ENCODE measurements at places on chromosomes 2 and 18.

DNA sequence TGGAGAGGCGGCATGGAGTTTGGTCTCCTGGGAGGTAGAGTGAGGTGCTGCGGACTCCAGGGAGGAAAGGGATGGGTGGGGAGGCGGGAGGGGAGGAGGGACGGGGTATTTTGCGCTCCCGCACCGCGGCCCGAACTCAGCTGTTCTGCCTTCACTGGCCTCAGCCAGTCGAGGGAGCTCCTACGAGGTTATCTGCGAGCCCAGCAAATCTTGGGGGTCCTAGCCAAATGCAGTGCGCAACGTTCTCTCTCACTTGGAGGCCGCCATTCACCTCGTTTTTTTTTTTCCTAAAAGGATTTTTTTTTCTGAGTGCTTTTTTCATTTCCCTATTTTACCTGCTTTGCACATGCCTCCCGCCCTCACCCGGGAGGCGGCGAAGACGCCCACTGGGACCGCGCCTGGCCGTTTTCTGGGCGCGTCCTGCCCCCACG, 877 bp upstream of the BCL2L11 start:
- DNase-seq, result no peak

- no peak for DNase-seq
Observed at GRCh38 chr18:45976974-45977373, 9.8 kb upstream of the EPG5 start.

DNA sequence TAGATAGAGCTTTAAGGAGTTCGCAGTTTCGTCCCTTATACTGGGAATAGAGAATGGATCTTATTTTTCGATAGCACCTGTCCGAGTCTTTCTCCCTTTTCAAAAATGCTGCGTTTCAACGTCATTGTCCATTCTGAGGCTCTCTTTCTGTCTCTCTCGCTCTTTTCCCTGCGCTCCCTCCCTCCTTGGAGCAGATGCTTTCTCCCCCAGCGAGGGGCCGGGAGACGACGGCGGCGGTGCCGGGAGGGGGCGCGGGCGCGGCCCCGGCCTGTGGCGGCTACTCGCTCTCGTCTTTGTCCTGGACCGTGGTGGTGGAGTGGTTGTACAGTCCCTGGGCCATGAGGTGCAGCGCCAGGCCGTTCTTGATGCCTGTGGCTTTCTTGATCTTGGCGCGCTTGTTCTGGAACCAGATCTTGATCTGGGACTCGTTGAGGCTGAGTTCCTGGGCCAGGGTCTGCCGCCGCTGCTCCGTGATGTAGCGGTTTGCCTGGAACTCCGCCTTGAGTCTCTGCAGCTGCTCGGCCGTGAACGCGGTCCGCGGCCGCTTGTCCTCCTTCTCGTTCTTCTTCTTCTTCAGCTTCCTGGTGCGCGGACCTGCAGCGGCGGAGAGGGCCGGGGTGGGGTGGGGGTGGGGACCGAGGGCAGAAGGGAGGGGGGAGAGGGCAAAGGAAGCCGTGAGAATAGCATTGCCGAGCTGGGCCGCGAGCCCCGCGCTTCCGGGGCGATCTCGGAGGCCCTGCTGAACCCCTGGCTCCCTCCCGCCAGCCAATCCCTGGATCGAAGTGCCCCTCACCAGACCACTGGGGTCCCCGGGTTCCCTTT, 4.6 kb downstream of the EN1 start:
- no peak for DNase-seq

DNA sequence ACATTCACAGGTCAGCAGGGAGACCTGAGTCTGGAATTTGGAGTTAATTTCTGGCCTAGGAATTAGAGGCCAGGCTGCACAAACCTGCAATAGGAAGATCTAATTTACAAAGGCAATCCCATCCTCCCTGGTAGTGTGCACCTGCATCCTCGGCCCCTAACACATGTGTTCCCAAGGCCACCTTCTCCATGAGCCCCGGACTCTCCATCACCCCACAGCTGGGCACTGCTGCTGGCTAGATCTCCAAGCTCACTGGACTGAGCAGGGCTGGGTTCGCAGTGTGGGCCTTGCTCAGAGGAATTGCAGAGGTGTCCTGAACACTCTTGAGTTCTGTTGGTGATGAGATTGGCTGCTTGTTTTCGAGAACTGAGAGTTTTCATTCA, 162.6 kb upstream of the TWIST2 start:
- DNase-seq, result no peak

Measured in GM18507 (cell line).